ENCODE measurements at places on chromosomes 1 and 21.
A peak's percentile ranks its signal among the peaks of the same experiment; 100 is the strongest.

- peak; percentile 44 for ATAC-seq
These were observed 38.5 kb downstream of the ZBTB8OS start for GRCh38 chr1:32611859-32612188.

GRCh38 chr1:93715529-93716126 lies 34.0 kb upstream of the BCAR3 start:
- ATAC-seq, result peak; percentile 60

GRCh38 chr1:228148196-228148861 lies 1.4 kb upstream of the GJC2 start:
- no peak for ATAC-seq

DNA sequence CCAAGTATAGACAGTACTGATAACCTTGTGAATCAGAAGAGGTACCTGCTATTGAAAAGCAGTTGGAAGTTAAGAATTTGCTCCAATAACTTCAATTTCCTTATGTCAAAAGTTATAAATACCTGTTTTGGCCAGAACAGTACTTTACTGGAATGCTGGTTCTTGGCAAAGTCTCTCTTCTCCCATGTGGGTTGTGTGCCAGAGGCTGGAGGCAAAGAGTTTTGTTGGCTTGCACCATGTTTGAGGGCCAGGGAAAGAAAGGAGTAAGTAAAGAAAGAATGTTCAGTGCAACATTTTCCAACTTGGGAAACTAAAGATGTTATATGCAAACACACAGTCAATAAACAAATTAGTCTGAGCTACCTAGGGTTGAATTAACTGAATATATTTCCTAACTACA lies 67.0 kb upstream of the DYNLT5 start:
- no peak for ATAC-seq

- ATAC-seq, result no peak
These were observed 637.3 kb downstream of the MATN1 start for GRCh38 chr1:30085811-30086770.

DNA sequence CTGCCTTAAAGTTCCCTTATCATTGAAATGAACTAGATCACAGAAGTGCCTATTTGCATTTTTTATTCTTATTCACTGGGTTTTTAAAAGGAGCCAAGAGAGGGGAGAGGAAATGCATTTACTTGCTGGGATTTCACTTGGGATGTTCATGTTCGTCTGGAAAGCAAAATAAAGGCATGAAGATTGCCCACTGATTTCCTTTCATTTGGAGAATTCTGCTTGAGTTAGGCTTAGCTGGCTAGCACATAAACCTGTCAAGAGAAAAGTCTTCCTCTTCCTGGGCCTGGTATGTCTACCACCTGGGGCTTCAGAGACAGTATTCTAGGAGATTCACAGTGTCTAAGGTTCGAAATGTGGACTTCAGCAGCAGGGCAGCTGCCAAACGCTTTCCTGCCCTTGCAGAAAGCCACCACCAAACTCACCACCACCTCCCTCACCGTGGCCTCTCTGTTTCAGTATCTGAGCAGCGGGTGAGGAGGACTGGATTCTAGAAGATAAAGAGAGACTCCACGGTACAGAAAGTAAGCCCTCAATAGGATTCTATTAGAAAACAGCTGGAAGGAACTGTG lies 44.5 kb downstream of the HIVEP3 start:
- no peak for ATAC-seq

GRCh38 chr1:182120411-182121258 lies 59.1 kb upstream of the ZNF648 start:
- no peak for ATAC-seq

DNA sequence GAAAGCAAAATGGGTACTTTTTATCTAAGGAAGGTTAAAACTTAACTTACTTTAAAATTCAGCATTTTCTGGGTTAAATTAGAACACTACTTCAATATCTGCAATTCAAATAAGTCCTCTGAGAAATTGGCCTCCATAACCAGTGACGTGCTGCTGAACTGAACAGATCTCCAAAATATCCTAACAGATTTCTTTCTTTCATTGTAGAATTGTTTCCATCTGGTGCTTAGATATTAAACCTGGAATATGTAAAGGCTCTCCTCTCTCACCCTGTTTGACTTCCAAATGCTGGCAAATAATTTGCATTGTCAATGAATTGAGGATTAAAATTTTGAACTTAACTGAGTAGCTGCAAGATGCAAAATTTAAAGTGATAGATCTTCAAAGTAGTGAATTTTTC lies 316.9 kb upstream of the CXADR start:
- no peak for ATAC-seq

DNA sequence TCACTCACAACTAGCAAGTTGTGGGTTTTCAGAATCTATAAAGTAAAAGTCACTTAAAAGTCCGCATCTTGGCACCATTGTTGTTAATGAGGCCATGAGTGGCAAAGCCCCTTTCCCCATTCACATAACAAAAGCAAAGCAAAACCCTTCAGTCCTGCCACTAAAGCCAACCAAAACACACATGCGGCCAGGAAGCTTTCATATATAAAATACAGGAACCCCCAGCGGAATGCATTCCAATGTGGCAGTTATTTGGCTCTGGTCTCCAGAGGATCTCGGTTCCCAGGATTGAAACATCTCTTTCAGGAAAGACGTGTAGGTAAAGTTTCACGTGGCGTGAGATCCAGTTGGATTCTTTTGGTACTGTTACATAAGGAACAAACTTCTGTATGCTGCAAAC lies 2.5 kb upstream of the LBR start:
- no peak for ATAC-seq

GRCh38 chr21:39221282-39221996 lies 38.2 kb upstream of the PSMG1 start:
- no peak for ATAC-seq

- ATAC-seq, result no peak
These were observed 16.8 kb upstream of the INTS3 start for GRCh38 chr1:153711026-153711425.

GRCh38 chr1:77188770-77189169 lies 30.5 kb downstream of the PIGK start:
- no peak for ATAC-seq

- ATAC-seq, result no peak
These were observed 220.7 kb downstream of the TOMM20 start for GRCh38 chr1:234907940-234908405.

GRCh38 chr1:160963521-160963920 lies 8.9 kb upstream of the ITLN2 start:
- ATAC-seq, result no peak

GRCh38 chr1:915295-916172 lies 8.2 kb upstream of the SAMD11 start:
- ATAC-seq, result no peak

- no peak for ATAC-seq
These were observed 31.1 kb upstream of the CYP4B1 start for GRCh38 chr1:46767649-46768282.

DNA sequence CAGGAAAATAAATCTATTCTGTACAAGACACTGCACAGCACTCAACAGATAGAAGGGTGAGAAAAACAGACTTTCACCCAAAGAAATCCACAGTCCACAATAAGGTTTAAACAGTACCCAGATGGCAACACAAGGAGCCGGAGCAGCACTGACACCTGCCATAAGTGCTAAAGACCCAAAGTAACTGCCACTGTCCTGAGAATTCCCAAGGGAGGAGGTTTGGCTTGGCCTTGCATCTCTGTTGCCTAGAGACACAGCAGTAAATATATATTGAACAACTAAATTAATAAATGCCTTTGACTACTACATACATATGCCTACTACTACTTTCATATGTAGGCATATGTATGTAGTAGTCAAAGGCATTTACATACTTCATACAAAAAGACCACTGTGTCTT lies 68.0 kb downstream of the VAV3 start:
- ATAC-seq, result no peak

DNA sequence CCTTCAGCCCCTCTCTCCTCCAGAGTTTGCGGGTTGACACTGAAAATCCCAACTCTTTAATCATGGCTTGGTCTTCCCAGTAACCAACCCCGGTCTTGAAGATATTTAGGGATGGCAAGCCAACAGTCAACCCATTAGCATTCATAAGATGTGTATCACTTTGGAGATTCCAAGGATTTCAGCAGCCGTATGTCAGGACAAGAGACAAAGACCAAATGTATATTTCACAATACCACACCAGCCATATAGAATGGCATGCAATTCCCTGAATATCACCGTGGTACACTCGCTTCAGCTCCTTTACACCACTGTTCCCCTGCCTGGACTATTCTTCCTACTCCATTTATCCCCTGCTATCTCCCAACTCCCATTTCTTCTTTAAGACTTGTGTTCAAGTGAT lies 109.2 kb downstream of the CSMD2 start:
- no peak for ATAC-seq

DNA sequence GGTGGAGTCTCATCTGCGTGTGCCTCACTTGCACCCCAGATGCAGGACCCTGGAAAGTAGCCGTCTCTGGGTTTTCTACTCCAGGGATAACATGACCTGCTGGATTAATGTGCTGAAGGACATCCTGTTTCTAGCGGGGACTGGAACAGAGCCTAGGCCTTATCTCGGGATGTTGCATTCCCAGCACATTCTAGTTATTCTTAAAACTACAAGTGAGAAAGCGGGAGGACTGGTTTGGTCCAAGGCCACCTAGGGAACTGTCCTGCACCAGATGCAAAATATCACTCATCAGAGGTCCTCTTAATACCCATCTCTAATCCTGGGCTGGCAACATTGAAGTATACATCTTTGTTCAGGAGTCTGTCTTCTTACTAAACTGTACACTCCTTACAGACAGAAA lies 179.9 kb downstream of the ZC3H11B start:
- ATAC-seq, result no peak

GRCh38 chr1:232899839-232900238 lies 50.6 kb upstream of the NTPCR start:
- ATAC-seq, result no peak

- ATAC-seq, result no peak
These were observed 2.3 kb downstream of the COQ8A start for GRCh38 chr1:226942392-226942791.

GRCh38 chr1:176768532-176768931 lies 305.6 kb downstream of the PAPPA2 start:
- no peak for ATAC-seq

DNA sequence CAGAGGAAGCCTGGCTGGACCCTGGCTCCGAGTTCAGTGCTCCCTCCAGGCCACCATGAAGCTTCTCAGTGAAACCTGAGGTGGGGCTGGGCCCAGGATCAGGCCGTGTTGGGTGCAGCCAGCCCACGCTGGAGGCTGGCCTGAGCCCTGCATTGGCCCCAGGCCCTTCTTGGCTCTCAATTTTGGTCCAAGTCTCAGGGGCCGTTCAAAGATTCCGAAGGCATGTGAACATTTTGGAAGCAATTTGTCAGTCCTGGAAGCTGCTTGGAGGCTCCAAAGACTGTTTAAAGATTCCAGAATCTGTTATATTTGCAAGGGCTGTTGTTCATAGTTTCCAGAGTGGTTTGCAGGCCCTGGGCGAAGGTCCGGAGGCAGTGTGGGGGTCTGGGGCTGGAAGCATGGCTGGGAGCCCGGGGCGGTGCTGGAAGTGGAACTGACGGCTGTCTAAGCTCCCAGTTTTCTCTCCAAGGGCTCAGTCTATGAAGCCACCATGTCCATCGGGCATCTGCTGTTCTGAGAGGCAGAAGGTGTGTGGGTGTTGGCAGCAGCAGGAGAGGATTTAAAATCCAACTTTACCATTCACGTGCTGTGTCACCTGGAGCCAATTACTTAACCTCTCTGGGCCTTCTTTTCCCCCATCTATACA lies 104.9 kb downstream of the EPHB2 start:
- no peak for ATAC-seq

DNA sequence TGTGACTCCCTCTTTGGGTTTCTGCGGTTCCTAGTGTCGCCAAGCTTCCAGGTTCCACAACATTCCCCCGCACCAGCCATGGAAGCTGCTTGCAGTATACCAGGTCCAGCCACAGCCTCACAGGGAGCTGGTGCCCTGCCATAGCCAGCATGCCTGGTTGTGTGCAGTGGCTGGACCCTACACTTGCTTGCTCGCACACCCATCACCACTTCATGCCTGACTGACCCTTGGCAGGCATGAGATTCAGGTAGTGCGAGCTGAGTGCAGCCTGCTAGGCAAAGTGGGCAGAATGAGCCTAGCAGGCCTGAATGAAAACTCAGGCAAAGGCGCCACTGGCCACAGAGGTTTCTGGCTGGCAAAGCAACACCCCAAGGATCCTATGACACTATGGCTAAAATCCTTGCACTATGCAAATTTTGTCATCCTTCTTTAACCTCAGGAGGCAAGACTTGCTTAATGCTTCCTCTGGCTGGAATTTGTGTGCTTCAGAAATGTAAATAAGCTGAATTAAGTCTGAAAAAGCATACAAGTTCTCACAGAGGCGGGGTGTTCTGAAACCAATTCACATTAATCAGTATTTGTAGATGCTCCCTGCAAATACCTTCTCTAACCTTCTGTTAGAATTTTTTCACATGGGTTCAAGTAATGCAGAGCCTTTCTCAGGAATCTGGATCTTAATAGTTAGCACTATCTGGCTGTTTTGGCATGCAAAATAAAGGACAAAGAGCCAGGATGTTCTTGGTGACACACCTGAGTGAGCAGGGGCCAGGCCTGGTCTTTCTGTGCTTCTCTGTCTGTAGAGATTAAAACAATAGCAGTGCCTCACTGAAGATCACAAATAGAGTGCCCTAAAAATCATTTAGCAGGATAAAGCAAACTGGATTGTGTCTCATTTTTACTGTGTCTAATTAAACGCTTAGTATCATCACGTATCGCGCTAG lies 256.9 kb downstream of the GPATCH2 start:
- no peak for ATAC-seq

DNA sequence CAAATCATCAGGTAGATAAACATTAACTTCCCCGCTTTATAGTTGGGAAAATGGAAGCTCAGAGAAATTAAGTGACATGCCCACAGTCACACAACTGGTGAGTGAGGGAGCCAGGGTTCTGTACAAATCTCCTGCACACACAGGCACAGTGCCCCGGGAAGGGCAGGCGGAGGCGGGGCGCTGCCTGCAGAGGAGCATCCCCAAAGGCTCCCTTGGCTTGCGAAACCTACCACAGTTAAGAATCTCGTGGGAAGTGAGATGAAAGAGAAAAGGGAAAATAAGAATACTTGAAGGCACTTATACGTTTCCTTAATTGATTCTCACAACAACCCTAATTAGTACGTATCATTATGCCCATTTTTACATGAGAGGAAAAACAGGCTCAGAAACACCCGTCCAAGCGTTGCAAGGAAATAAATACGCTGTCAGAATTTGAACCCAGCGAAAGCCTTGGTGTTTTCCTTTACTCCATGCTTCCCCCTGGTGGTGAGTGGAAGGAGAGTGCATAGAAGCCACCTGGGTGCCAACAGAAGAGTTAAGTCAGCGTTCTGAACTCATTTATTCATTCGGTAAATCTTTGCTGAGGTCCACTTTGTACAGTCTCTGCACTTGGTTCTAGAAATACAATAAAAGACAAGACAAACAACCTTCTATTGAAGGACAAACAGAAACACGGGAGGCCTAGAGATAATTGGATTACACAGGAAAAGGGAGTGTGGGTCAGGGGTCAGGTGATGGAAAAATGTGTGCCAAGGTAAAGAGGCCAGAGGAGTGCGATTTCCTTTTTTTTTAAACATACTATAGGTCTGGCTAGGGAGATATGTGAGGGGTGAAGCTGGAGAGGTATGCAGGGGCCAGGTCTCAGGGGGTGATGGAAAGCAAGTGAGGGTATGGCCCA lies 28.4 kb downstream of the ACP6 start:
- ATAC-seq, result no peak

- ATAC-seq, result no peak
These were observed 256.2 kb downstream of the DISC1 start for GRCh38 chr1:231882790-231883189.
